ENCODE measurements at places on chromosomes 16 and 17. TPM values are rescaled to one million over a fixed set of nuclear protein-coding genes. Genes with fewer than 3 reads are reported as not detected.

HOXB7 gene
- 21.5 TPM for total RNA-seq

DNA sequence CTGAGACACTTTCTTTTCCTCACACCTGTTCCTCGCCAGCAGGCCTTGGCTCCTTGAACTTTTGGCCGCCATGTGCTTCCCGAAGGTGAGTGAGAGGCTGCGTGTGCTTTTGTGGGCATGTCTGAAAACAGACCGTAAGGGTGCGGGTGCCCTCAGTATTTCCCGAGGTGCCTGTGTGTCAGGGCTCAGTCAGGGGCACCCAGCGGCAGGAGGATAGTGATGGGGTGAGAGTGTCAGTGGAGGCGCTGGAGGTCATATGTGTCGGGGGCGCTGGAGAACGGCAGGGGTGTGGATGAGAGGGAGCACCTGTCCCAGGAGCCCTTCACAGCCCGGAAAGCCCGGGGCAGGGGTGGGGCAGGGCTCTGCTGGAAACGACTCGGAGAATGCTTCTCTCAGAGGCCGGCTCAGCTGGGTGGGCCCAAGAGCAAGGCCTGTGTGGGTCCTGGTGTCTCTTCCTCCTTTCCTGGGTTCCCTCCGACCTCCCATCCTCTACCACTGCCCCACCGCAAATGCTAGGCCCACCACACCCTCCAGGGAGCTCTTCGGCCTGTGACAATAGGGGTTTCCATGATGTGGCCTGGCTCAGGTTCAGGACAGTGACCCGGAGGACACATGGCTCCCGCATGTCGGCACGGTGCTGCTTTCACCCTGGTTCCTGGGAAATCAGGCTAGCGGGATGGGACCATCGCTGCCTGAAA, 451 bp downstream of the IL32 start:
- DNase-seq = no peak

DNA sequence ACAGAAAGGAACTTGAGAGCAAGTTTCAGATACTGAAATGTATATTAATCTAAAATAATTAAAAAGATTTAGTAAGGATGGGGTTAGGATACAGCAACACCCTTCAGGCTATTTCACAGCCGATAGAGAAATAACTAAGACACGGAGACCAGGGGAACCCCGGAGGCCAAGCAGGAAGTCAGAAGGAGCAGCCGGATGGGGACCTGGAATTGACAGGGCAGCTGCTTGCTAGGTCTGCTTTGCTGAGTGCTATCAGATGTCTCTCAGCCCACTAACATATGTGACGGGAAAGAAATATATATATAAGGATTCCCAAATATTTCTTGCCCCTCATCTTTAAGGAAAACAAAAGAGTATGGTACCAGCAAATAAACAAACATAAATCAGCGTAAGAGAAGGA, 154.1 kb upstream of the CDH5 start:
- DNase-seq = no peak

- no peak for DNase-seq
Observed at GRCh38 chr17:77076124-77076830, 64.5 kb upstream of the SEC14L1 start.
